Uterus (tissue), 4 donors: ENCODE measurements at places on chromosomes 2 and 18. TPM values are rescaled to one million over a fixed set of nuclear protein-coding genes. Genes with fewer than 3 reads are reported as not detected.

Gene GPR55
- not detected for total RNA-seq

Gene MORN2
- total RNA-seq, result 2.0 TPM

Gene CYTIP
- total RNA-seq, result 5.5 TPM

Gene RUFY4
- not detected for total RNA-seq

Gene ZDBF2
- total RNA-seq, result 9.7 TPM

DNA sequence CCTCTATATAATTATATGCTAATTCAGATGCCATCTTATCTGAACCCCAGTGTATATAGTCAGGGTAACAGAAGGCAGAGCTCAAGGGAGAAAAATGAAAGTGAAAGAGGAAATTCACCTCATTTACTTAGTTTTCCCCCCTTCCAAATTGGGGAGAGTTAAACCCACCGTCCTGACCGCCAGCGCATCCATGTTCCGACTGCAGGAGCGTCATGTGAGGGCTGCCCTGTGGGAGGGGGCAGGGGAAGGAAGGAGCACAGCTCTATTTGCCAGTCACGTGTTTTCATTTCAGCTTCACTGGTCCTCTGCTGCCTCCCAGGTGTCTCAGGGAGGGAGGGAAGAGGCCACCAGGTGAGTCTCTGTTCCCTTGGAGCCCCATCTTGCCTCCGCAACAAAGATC, 13.2 kb downstream of the CNNM4 start:
- H3K4me1 ChIP-seq, result no peaks in the 10 kb centered on the region
- H3K27me3 ChIP-seq, result no peaks in the 10 kb centered on the region
- no peak overlapping the region for H3K4me3 ChIP-seq
- no peaks in the 10 kb centered on the region for H3K36me3 ChIP-seq

GRCh38 chr2:101899871-101900270, 91.9 kb upstream of the IL1R2 start:
- H3K36me3 ChIP-seq, result no peaks in the 10 kb centered on the region
- no peaks in the 10 kb centered on the region for H3K4me1 ChIP-seq
- H3K4me3 ChIP-seq, result no peak overlapping the region
- DNase-seq, result no peak

GRCh38 chr2:23280401-23280800, 104.6 kb upstream of the KLHL29 start:
- DNase-seq, result no peak
- no peak overlapping the region for H3K27ac ChIP-seq
- H3K36me3 ChIP-seq, result no peaks in the 10 kb centered on the region
- no peak overlapping the region for H3K4me3 ChIP-seq
- H3K27me3 ChIP-seq, result no peaks in the 10 kb centered on the region

GRCh38 chr2:152243761-152244640, 68.4 kb upstream of the STAM2 start:
- no peaks in the 10 kb centered on the region for H3K36me3 ChIP-seq
- no peak overlapping the region for H3K4me3 ChIP-seq
- H3K27ac ChIP-seq, result no peak overlapping the region

DNA sequence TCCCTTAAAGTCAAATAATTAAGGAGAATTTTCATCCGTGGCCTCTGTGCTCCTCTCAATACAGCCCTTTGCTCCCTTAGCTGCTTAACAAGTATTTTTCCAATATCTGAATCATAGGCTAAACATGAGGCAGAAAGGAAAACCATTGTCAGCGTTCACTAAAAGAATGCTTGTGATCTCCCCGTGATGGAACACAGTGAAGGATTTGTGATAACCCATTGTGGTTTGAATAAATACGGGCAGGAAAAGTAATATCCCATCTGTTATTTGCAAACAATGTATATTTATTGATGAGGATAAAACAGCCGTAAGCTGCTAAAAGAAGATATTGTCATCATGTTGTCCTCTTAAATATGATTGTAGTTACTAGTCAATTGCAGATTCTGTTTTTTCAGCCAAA, 258.1 kb downstream of the NAPG start:
- no peaks in the 10 kb centered on the region for H3K36me3 ChIP-seq
- no peak overlapping the region for H3K4me3 ChIP-seq
- DNase-seq, result no peak
- H3K27me3 ChIP-seq, result no peaks in the 10 kb centered on the region
- no peaks in the 10 kb centered on the region for H3K4me1 ChIP-seq
- no peak overlapping the region for H3K27ac ChIP-seq

DNA sequence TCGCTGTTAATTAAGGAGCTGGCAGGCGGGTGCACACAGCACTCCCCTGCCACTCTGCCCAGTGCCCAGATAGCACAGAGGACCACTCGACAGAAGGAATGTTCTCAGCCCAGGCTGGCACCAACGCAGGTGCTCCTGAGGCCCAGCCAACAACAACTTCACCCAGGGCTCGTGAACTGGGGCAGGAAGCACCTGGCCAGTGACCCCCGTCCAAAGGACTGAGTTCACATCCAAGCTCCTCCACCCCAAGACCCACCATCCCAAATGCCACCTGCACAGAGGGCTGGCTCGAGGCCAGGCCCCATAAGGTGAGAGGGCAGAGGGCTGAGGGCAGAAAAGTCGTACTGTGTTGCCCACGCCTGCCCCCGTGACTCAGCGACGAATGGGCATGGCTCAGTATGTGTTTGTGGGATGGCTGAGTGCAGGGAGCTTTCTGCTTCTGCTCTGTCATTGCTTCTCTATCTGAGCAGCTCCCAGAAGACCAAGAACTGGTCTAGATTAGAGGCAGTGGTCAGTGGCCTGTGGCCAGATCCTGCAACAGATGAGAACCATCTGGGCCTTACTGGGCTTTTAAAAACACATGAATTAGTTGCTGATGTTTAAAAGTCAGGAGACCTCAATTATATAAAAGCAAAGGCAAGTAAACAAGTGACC, 68.4 kb downstream of the POLR1A start:
- H3K27me3 ChIP-seq, result no peaks in the 10 kb centered on the region
- H3K4me3 ChIP-seq, result no peak overlapping the region
- H3K4me1 ChIP-seq, result peaks cover 33% of the 10 kb centered on the region
- DNase-seq, result peak; percentile 91
- peak overlapping the region; percentile 88 for H3K27ac ChIP-seq

DNA sequence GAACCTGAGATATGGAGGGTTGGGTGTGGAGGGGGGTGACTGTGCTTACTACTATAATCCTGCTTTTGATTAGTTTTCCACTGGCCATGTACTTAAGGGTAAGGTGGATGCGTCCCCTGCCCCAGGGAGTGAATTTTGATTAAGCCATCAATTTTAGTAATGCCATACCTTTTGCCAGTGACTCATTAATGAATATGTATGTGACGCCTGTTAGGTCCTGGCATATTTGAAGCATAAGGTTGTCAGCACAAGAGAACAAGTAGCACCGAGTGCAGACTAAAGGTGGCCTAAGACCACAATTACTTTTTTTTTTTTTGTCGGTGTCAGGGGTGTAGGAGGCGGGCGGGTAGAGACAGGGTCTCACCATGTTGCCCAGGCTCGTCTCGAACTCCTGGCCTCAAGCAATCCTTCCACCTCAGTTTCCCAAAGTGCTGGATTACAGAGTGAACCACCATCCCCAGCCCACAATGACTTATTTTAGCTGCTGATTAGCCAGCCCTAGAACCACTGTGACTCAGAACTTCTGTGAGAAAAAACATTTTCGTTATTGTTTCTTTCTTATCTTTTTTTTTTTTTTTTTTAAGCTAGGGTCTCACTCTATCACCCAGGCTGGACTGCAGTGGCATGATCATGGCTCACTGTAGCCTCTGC, 7.0 kb downstream of the TANC1 start:
- no peak for DNase-seq
- H3K4me1 ChIP-seq, result no peaks in the 10 kb centered on the region
- no peak overlapping the region for H3K4me3 ChIP-seq
- no peaks in the 10 kb centered on the region for H3K36me3 ChIP-seq

DNA sequence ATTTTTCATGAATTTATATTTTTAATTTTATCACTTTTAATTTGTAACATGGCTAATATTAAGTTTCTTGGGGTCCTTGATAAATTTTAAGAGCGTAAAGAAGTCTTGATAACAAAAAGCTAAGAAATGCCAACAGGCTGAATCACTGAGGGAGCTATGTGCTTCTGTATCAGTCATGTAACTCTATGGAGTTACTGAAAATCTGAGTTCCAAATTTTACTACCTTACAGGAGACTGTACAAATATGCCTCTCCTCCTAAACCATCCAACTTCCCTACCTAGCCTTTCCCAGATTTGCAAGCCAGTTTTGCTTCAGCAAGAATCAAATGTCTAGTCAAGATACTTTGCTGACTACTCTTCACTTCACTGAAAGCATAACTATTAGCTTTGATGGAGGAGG, 35.7 kb downstream of the FEZ2 start:
- no peaks in the 10 kb centered on the region for H3K36me3 ChIP-seq
- H3K27me3 ChIP-seq, result no peaks in the 10 kb centered on the region
- no peak overlapping the region for H3K27ac ChIP-seq
- no peak for DNase-seq

- no peak overlapping the region for H3K4me3 ChIP-seq
- no peaks in the 10 kb centered on the region for H3K27me3 ChIP-seq
- no peaks in the 10 kb centered on the region for H3K36me3 ChIP-seq
- H3K27ac ChIP-seq, result no peak overlapping the region
Observed at GRCh38 chr2:56089931-56090330, 93.9 kb upstream of the CCDC85A start.

DNA sequence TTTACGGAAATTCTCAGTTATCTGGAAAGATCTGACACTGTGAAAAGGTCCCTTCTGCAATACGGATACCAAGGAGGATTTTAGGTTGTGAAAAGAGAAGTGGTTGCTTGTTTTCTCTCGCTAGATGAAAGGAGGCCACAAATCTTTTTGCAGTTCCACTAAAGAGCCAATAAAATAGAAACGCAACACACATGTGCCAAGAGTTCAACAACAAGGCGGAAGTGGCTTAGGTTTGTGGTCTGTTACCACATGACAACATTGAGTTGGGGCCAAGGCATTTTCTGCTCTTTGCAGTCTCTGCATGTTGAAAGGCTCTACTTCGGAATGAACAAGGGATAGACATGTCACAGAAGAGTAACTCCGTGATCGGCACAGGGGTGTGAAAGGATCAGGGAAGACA, 115.7 kb upstream of the OSR1 start:
- no peaks in the 10 kb centered on the region for H3K27me3 ChIP-seq
- no peak overlapping the region for H3K4me3 ChIP-seq
- H3K36me3 ChIP-seq, result no peaks in the 10 kb centered on the region
- H3K27ac ChIP-seq, result no peak overlapping the region
- no peaks in the 10 kb centered on the region for H3K4me1 ChIP-seq

DNA sequence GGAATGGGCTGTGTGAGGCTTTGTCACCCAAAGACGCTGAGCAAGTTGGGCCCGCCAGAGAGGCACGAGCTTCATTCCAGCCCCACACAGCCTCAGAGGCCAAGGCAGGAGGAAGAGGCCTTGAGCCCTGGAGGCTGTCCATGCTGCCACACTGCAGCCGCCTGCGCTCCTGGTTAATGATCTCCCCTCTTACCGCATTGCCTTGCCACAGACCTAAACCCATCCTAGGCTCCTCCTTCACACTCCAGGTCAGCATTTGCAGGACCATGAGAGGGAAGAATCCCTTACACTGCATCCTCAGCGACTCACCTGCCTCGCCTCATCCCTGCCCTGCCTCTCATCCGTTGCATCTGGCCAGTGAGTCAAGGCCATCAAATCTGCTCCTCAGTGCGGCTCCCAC, 24.6 kb downstream of the KIF3C start:
- H3K36me3 ChIP-seq, result no peaks in the 10 kb centered on the region
- no peak overlapping the region for H3K4me3 ChIP-seq
- H3K27ac ChIP-seq, result no peak overlapping the region
- no peaks in the 10 kb centered on the region for H3K27me3 ChIP-seq
- no peaks in the 10 kb centered on the region for H3K4me1 ChIP-seq

DNA sequence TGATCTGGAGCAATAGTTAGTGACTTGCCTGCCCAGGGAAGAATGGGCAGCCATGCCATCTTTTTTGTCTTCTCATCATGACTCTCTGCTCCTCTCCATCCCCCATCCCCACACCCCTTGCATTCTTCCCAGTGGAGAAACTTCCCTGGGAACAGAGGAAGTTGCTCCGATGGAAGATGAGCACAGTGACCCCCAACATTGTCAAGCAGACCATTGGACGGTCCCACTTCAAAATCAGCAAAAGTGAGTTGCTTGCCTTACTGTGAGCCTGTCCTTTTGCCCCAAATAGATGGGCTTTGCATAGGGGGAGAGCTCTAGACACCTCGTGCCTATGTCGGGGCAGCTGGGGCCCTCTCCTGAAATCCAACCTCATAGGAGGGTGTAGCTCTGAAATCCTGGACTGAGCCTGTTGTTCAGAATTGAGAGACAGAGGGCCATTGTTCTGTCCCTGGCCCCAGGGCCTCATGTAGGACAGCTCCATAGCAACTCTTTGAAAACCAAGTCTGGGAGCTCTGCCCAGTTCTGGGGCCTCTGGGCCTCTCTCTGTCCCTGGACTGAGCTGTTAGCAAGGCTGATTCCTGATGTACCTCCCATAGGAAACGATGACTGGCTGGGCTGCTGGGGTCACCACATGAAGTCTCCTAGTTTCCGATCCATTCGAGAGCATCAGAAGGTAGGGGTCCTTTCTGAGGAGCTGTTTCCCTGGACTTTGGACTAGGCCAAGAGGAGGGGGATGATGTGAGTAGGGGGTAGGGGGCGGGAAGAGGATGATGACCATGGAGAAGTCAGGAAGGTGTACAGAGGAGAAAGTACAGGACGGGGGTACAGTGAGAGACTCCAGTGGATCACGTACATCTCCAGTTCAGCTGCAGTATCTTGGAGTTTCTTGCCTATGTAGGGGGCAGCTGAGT, 35.2 kb downstream of the TTLL4 start:
- H3K36me3 ChIP-seq, result no peaks in the 10 kb centered on the region
- no peaks in the 10 kb centered on the region for H3K4me1 ChIP-seq
- H3K27ac ChIP-seq, result no peak overlapping the region
- no peaks in the 10 kb centered on the region for H3K27me3 ChIP-seq
- no peak for DNase-seq
- no peak overlapping the region for H3K4me3 ChIP-seq

DNA sequence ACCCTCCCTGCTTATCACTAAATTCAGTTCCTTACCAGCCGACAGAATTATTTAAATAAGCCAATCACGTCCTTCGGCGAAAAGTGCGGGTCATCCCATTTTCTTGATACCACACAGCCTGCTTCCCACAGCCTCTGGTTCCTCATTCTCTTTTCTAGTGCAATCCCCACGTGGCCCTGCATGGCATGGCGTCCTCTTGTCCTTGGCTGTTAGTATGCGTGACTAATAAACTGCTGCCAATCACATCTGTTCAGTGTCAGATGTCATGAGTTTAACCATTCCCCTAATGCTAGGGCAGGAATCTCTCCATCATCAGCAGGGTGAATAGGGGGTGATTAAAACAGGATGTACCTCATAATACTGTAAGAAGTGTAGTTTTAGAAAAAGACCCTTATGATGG, 62.8 kb upstream of the TSPYL6 start:
- H3K27ac ChIP-seq, result no peak overlapping the region
- H3K4me3 ChIP-seq, result no peak overlapping the region
- no peaks in the 10 kb centered on the region for H3K36me3 ChIP-seq

GRCh38 chr2:107278672-107279071, 392.7 kb upstream of the ST6GAL2 start:
- H3K27ac ChIP-seq, result no peak overlapping the region
- no peaks in the 10 kb centered on the region for H3K27me3 ChIP-seq
- H3K36me3 ChIP-seq, result no peaks in the 10 kb centered on the region
- no peaks in the 10 kb centered on the region for H3K4me1 ChIP-seq
- DNase-seq, result no peak
